ENCODE measurements at places on chromosomes 16 and 17.

DNA sequence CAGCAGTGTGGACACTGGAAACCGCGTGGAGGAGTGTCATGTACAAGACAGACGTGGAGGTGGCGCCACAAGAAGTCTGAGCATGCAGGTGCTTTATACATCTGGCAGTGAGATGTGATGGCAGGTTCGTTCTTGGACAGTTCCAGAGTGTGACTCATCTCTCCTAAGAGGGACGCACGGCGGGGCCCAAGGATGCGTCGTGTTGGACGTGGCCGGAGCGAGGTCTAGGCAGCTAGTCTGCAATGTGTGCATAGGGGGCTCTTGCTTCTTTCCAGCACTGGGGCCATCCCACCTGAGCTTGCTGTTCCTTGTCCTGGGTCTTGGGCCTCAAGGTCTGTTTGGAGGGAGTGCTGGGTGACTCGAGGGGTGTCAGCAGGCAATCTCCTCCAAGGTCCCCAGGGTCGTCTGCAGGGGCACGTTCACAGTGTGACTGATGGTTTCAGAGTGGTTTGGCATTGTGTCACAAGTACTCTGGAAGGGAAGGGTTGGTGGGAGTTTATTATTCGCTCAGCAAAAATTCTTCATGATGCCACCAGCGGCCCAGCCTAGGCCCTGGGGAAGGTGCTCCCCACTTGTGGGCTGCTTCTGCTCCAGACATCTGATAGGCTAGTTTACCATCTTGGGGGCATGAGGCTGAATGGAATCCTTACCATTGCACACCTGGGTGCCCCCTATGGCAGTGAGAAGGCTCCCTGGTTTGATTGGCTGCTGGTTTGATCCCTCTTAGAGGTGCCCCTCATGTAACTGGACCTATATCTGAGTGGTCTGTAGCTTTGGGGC is 22.1 kb downstream of the SPACA3 start:
- DNase-seq = no peak

DNA sequence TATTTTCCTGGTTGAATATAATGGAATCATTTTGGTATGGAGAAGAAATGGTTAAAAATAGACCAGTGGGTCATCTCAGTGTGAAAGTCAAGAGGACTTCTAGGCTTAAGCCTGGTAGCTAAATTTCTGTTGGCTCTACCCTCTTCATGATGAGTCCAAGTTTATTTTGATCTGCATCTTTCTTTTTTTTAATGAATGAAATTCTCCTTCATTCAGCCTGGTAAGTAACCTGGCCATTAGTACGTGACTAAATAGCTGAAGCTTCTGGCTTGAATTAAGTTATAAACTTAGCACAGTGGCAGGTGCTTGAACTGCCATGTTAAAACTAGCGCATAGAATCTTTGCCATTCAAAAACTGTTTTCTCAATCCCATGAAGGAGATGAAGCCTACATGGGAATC is 28.0 kb downstream of the NF1 start:
- no peak for DNase-seq

DNA sequence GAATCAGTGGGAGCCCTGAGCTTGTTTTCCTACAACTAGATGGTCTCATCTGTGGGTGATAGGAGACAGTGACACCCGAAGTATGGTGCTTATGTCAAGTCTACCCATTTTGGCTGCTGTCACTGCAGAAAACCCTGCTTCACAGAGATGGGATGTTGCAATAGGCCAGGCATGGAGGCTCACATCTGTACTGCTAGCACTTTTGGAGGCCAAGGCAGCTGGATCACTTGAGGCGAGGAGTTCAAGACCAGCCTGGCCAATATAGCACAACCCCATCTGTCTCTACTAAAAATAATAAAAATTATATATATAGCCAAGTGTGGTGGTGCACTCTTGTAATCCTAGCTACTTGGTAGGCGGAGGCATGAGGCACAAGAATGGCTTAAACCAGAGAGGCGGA is 2.3 kb upstream of the HERPUD1 start:
- no peak for DNase-seq

DNA sequence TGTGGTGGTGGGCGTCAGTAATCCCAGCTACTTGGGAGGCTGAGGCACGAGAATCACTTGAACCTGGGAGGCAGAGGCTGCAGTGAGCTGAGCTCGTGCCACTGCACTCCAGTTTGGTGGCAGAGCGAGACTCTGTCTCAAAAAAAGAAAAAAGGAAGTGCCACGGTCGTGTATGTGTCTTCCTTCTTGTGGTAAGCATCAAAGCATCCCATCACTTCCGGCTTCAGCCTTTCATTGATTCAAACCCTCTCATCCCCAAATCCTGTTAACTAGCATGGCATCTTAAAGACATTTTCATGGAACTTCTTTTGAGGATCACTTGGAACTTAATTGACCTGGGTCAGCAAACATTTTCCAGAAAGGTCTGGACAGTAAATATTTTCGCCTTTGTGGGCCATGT is 126.2 kb downstream of the CPPED1 start:
- no peak for DNase-seq

GRCh38 chr17:47831934-47832327 is 461 bp downstream of the LRRC46 start:
- no peak for DNase-seq

- DNase-seq = no peak
Measured at GRCh38 chr16:49349446-49350168, 24.0 kb upstream of the C16orf78 start.

- DNase-seq = no peak
Measured at GRCh38 chr16:77439106-77439505, 4.3 kb upstream of the ADAMTS18 start.

DNA sequence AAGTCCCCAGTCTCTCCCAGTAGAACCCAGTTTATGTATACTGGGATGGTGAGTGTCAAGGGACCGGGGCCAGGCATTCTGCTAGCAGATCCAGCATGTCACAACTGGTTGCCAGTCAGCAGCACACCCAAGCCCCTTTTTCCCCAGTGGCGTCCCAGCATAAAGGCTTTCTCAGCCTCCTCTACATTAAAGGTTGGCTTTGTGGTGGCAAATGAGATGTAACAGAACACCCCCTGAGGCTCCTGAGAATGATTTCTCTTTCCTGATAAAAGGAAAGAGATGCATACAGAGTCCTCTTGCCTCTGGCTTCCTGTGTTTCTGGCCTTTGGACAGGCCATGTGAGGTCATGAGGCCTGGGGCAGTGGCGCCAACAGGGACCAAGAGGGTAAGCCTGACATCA is 27.9 kb downstream of the IRX6 start:
- DNase-seq = no peak

DNA sequence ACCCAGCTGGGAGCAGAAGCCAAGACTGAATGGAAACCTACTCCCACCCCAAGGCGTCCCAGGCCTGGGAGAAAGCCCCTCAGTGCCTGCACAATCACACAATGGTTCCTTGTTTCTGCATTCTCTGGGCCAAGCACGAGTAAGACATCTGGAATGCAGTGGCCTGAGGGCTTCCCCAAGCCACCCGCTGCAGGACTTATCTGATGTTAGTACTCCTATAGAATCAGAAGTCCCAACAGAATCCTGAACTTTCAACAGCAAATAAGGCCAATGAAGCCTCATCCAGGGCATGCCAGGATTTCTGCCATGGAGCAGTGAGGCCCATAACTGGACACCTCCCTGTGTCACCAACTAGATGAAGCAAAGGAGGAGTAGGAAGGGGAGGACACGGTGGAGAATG is 28.6 kb downstream of the MYO18A start:
- peak; percentile 67 for DNase-seq

- no peak for DNase-seq
Measured at GRCh38 chr17:65123757-65124675, 13.2 kb upstream of the RGS9 start.

- no peak for DNase-seq
Measured at GRCh38 chr16:31875112-31875803, 1.7 kb downstream of the ZNF267 start.

DNA sequence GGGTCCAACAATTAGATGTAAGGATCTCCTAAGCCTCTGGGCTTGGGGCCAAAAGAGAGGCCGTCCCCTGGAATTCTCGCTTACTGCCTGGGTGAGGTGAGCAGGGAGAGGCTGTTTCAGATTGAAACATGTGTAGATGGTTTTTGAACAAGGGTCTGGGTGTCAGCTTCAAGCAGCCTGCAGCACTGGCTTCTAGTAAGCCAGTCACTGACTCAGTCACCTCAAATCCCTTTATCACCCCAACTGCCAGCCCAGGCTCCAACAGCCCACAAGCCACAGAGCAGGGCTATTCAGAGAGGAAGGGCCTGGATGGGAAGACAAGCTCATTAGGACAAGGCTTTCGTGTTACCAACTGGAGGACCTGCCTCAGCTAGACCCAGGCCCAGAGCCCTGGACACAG is 180.2 kb downstream of the CCT6B start:
- no peak for DNase-seq

GRCh38 chr17:32648450-32648849 is 161.7 kb downstream of the CDK5R1 start:
- DNase-seq = no peak

DNA sequence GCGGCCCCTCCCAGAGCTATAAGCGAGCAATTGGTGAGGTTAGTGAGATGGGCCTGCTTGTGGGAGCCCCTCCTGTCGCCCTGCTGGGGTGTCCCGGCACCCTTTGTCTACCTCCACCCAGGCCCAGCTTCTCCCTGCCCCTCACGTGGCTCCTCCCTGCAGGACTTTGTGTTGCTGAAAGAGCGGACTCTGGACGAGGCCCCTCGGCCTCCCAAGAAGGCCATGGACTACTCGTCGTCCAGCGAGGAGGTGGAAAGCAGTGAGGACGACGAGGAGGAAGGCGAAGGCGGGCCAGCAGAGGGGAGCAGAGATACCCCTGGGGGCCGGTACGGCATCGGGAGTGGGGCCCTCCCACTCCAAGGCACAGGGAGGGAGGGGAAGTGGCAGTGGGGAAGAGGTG is 6.1 kb upstream of the C17orf107 start:
- no peak for DNase-seq

DNA sequence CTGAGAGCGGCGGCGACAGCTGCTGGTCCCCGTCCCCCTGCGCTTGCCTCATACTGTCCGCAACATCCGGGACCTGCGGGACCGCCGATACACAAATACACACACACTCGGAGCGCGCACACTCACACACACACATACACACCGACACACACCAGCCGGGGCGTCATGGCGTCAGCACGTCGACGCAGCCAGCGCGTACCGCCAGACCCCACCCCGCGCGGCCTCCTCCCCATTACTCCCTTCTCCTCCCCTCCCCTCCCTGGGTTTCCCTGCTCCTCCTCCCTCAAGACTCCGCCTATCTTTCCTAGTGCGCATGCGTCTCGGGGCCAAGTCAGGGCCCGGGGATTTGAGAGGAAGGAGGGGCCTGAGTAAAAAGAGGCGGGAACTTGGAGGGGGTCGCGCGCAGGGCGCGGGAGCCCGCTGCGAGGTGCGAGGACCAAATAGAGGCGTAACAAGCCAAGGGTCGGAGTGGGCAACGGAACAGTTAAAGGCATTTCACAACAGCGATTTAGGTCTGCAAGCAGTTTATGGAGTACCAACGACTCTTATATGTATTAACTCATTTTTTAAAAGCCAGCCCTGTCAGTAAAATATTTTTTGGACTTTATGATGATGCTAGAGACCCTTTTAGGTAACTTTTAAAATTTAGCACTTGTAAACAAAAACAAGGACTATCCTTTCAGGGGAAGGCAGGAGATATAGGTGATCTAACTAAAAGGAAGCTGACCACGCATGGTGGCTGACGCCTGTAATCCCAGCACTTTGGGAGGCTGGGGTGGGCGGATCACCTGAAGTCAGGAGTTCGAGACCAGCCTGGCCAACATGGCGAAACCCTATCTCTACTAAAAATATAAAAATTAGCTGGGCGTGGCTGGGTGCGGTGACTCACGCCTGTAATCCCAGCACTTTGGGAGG is at the start of gene SPOP:
Gene SPOP, minus strand, starts transcription at position 165 of the 915 bp plus-strand sequence. CDS start 55,287 bp downstream, outside the sequence.
- DNase-seq = peak; percentile 97

DNA sequence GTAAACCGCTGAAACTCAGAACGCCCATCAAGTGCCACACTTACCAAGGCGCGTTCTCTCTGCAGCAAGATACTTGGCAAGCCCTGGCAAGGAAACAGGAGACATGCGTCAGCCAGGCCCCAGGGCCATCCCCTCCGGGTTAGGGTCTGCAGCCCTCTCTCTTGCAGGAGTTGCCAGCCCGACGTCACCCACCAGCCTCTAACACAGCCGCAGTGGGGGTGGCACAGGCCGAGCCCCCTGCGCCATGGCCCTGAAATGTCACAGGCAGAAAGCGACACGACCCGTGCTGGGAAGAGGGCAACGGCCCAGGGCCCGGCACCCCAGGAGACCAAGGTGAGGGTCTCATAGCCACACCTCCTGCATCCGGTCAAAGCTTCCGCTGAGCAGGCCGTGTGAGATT is 21.9 kb downstream of the ELAC2 start:
- DNase-seq = no peak

DNA sequence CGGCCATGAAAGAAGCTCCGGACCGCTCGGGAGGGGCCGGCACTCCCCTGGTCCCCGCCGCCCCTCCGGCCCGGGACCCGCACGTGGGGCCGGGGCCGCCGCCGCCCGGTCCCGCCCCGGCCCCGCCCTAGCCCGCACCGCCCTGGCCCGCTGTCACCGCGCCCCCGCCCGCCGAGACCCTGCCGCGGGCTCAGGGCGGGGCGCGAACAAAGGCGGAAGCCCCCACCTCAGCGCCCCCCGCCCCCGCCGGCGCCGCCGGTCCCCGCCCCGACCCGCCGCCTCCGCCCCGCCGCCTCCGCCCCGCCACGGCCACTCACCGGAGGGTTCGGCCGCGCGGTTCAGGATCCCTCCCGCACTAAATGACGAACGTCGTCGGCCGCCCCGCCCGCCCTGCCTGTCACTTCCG is at the start of gene ARHGDIA:
Gene ARHGDIA, minus strand, starts transcription at position 357 of the 406 bp plus-strand sequence. CDS start 1,407 bp downstream, outside the sequence.
- peak; percentile 76 for DNase-seq

DNA sequence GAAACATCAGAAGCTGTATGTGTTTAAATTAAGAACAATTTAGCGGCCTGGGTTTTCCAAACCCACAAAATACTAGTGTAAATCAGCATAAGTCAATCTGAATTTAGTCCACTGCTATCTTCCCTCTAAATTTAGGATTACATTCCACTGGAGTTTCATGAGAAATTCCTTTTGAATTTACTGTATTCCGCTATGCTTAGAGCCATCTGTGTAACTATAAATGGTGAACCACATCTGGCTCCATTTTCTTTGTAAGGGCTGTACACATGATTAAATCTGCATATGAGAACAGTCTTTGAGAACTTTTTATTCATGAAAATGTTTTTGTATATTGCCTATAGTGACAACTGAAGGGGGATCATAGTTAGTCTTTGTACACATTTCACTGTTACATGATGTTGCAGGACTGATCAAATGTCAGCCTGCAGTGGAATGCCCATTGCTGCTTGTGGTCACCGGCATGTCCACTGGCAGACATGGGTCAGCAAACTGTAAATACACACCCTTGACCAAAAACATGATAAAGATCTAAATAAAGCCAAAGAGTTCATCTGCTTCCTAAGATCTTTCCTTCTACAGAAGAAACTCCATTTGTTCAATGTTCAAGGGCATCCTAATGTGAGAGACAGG is 36.8 kb downstream of the RPGRIP1L start:
- no peak for DNase-seq

DNA sequence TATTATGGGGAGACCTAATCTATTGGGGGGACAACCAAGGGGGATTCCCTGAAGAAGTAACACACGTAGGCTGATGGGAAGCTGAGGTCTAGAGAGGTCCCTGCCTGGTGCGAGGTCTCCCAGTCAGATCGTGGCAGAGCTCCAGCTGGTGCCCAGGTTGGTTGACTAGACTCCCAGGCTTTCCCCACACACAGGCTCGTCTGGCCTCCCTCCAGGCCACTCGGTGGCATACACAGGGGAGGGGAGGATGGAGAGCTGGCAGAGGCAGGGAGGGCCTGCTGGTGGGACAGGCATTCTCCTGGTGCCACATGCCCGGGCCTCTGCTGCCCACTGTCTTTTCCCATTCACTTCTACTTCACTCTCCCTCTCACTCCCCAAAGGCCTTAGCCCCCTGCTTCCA is 8.5 kb upstream of the SOCS3 start:
- no peak for DNase-seq

Measured in NCI-H226 (cell line).